ENCODE measurements at places on chromosomes 7 and 10.
A peak's percentile ranks its signal among the peaks of the same experiment; 100 is the strongest.

GRCh38 chr10:88981435-88981834 lies 9.2 kb upstream of the FAS start:
- H3K4me1 ChIP-seq = peaks cover 11% of the 10 kb centered on the region
- DNase-seq = no peak
- no peaks in the 10 kb centered on the region for H3K36me3 ChIP-seq
- no peak overlapping the region for H3K4me3 ChIP-seq
- H3K27me3 ChIP-seq = no peaks in the 10 kb centered on the region

DNA sequence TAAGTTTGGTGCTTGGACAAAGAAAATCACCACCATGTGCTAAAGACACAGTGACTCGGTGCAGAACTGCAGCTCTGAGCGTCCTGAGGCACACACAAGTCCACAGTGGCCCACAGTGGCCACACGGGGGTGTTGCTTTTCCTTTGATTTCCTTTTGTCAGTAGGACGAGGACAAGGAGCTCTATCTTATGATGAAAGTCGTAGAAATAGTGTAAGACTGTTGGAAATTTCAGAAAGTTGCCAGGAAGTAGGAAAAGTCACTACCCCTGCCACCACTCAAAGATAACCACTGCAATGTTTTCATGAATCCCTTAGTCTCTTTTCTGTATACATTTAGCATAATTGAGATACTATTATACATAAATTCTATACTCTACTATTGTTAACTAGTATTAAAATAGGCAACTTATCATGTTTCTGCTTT lies 146.0 kb downstream of the TNS3 start:
- no peaks in the 10 kb centered on the region for H3K4me1 ChIP-seq
- DNase-seq = no peak
- no peak overlapping the region for H3K27ac ChIP-seq
- no peaks in the 10 kb centered on the region for H3K36me3 ChIP-seq
- no peak overlapping the region for H3K4me3 ChIP-seq

DNA sequence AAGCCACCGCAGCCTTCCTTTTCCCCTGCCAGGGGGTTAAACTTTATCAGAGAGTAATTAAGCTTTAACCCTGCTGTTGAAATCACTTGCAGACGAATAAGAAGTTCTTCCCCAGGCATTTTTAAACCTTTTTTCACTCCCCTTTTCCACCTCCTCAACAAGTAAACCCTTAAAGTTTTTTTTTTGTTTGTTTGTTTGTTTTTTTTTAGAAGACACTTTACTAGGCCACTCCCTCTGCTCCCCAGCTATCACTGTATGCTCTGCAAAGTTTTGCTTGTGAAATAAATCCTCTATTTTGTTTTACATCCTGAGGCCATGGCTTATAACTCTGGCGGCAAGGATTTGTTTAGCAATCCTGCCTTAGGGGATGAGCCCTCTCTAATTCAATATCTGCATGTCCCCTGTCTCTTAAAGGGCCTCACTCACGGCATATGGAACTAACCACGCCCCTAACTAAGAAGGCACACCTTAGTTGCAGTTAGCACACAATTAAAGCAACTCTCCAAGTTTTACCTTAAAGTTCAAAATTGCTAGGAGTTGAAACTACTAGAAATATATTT lies 1354.7 kb upstream of the LRRTM3 start:
- H3K4me3 ChIP-seq = no peak overlapping the region
- H3K27ac ChIP-seq = no peak overlapping the region
- H3K36me3 ChIP-seq = no peaks in the 10 kb centered on the region
- H3K4me1 ChIP-seq = no peaks in the 10 kb centered on the region
- DNase-seq = no peak
- H3K27me3 ChIP-seq = peaks cover 2% of the 10 kb centered on the region

DNA sequence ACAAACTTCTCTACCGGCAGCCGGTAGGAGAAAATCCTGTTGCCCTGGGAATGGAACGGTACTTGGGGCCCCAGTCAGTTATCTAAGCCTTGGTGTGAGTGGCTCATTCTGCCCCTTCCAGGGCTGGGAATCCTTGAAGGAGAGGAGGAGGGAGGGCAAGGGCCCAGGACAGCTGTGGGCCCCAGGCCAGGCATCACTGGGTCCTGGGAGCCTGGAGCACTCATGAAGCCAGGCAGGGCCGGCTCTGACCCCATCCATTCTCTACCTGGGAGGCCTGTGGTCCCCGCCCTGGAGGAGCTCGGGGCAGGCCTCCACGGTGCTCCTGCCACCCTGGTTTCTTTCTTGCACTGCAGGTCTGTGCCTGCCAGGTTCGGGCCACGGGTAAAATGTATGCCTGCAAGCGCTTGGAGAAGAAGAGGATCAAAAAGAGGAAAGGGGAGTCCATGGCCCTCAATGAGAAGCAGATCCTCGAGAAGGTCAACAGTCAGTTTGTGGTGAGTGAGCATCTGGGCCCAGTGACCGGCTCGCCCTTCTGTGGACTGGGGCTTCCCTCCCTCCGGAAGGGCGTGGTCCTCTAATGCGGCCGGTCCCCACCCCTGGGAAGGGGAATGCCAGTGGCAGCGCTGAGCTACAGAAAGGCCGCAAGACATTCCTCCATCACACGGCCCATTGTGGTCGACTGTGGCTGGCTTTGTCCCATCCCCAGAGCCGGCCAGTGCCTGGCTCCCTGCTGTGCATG lies 111.3 kb downstream of the RGS10 start:
- no peak for DNase-seq
- H3K27ac ChIP-seq = no peak overlapping the region
- H3K27me3 ChIP-seq = no peaks in the 10 kb centered on the region
- H3K4me1 ChIP-seq = peaks cover 10% of the 10 kb centered on the region

- H3K27me3 ChIP-seq = no peaks in the 10 kb centered on the region
- DNase-seq = no peak
- H3K4me3 ChIP-seq = no peak overlapping the region
Observed at GRCh38 chr7:79055722-79056415, 397.6 kb downstream of the MAGI2 start.

GRCh38 chr10:106799776-106800175 lies 364.7 kb downstream of the SORCS1 start:
- no peaks in the 10 kb centered on the region for H3K27me3 ChIP-seq
- H3K4me3 ChIP-seq = no peak overlapping the region
- no peak overlapping the region for H3K27ac ChIP-seq
- no peaks in the 10 kb centered on the region for H3K36me3 ChIP-seq
- H3K4me1 ChIP-seq = no peaks in the 10 kb centered on the region

GRCh38 chr10:85961073-85961472 lies 405.5 kb downstream of the GRID1 start:
- peaks cover 4% of the 10 kb centered on the region for H3K36me3 ChIP-seq
- DNase-seq = no peak
- no peak overlapping the region for H3K27ac ChIP-seq
- H3K27me3 ChIP-seq = peaks cover 27% of the 10 kb centered on the region

DNA sequence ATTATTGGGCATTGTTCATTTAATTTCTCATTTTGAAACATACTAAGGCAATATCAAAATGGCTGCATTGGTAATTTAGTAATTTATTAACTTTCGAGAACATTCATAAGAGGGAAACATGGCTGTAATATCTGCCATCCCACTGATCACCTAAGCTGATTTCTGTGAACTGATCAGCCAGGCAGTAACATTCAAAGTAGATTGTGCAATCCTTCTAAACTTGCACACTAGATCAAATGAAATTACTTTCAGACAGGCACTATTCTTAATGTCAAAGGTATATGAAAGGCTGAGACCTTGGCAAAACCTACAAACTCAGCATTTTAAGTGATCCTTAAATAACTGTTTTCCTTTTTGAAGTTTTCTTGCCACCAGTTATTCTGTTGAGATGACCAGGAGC lies 290.7 kb downstream of the CACNA2D1 start:
- H3K27me3 ChIP-seq = no peaks in the 10 kb centered on the region
- no peak for DNase-seq
- H3K4me1 ChIP-seq = no peaks in the 10 kb centered on the region
- no peaks in the 10 kb centered on the region for H3K36me3 ChIP-seq

DNA sequence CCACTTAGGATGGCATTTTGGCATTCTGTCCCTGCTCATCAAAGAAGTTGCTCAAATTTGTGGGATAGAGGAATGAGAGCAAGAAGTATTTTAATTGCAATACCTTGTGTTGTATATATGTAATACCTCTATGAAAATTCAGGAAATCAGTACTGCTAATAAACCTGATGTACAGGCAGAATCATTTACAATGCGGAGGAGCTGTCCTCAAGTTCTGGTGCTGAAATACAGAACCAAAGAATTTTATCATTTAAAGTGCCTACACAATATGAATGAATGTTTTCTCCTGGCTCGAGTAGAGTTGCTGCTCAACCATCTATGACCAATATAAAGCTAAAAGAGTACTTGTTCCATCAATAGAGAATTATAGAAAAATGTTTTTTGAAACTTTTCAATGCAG lies 305.8 kb downstream of the PLXNA4 start:
- H3K27me3 ChIP-seq = peaks cover 3% of the 10 kb centered on the region
- no peak for DNase-seq
- no peaks in the 10 kb centered on the region for H3K36me3 ChIP-seq
- no peaks in the 10 kb centered on the region for H3K4me1 ChIP-seq

GRCh38 chr7:1662101-1662500 lies 8.0 kb upstream of the ELFN1 start:
- DNase-seq = no peak
- H3K4me3 ChIP-seq = no peak overlapping the region
- no peak overlapping the region for H3K27ac ChIP-seq
- no peaks in the 10 kb centered on the region for H3K36me3 ChIP-seq
- H3K4me1 ChIP-seq = peaks cover 1% of the 10 kb centered on the region
- H3K27me3 ChIP-seq = peaks cover 38% of the 10 kb centered on the region

- H3K4me1 ChIP-seq = no peaks in the 10 kb centered on the region
- no peak overlapping the region for H3K4me3 ChIP-seq
- H3K36me3 ChIP-seq = peaks cover 4% of the 10 kb centered on the region
- DNase-seq = no peak
- H3K27ac ChIP-seq = no peak overlapping the region
Observed at GRCh38 chr10:60270426-60270825, 119.2 kb downstream of the ANK3 start.

DNA sequence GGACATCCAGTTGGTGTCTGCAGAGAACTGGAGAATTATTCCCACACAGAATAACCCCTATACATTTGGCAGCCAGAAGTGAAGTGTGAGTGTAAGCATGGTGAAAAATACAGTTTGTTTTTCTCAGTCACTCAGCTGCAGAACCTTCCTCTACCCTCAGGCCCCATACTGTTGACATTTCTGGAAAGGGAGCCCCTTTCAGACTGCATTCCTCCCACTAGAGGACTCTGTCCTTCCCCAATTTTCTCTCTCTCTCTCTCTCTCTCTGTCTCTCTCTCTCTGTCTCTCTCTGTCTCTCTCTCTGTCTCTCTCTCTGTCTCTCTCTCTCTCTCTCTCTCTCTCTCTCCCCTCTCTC lies 86.8 kb upstream of the STEAP1B start:
- peak overlapping the region; percentile 21 for H3K27ac ChIP-seq
- peaks cover 38% of the 10 kb centered on the region for H3K4me1 ChIP-seq
- H3K36me3 ChIP-seq = peaks cover 1% of the 10 kb centered on the region
- peaks cover 39% of the 10 kb centered on the region for H3K27me3 ChIP-seq
- H3K4me3 ChIP-seq = no peak overlapping the region

DNA sequence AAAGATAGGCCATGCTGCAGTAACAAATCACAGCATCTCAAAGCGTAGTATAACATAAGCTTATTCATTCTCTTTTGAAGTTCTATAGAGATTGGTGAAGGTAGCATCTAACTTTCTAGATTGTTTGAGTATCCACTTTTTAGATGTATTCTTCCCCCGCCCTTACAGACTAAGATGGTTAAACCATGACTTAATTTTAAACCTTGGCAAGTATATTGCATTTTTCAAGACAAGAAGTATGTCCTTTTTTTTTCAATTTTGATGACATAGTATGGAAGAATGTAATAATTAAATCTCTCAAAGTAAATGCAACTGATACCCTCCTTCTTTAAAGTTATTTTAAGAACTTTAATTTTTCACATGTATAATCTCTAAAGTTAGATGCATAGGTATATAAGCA lies 190.0 kb downstream of the KCND2 start:
- no peaks in the 10 kb centered on the region for H3K27me3 ChIP-seq
- no peaks in the 10 kb centered on the region for H3K4me1 ChIP-seq
- no peak overlapping the region for H3K4me3 ChIP-seq
- DNase-seq = no peak
- H3K36me3 ChIP-seq = no peaks in the 10 kb centered on the region

- no peaks in the 10 kb centered on the region for H3K27me3 ChIP-seq
- peaks cover 45% of the 10 kb centered on the region for H3K4me1 ChIP-seq
- peak overlapping the region; percentile 99 for H3K27ac ChIP-seq
- H3K4me3 ChIP-seq = peak overlapping the region; percentile 99
Observed at GRCh38 chr10:102394801-102395399, 605 bp upstream of the NFKB2 start.

DNA sequence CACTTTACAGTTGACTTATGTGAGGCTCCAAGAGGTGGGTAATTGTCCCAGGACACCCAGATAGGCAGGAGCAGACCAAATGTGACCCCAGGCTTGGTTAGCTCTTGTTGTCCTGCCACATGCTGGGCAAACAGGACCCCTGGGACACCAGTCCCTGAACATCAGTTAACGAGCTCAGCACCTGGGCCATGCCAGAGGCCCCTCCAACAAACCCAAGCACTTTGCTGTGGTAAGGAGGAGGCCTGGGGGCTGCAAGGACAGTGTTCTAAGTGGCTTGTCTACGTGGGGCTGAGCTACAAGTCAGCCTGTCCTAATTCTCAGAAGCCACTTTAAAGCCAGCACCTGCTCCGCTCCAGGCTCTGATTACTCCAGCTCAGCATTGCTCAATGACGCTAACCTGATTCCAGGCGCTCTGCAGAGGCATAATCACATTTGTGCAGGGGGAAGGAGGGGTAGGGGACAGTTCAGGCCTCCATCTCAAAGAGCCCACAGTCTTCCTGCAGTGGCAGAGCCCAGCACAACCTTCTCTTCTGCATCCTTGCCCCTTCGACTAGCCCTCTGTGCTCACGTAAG lies 57.2 kb downstream of the DDC start:
- no peak overlapping the region for H3K4me3 ChIP-seq
- no peaks in the 10 kb centered on the region for H3K4me1 ChIP-seq
- peaks cover 3% of the 10 kb centered on the region for H3K27me3 ChIP-seq
- no peak for DNase-seq
- H3K36me3 ChIP-seq = no peaks in the 10 kb centered on the region

GRCh38 chr7:45885264-45885882 lies 2.9 kb upstream of the IGFBP1 start:
- no peak overlapping the region for H3K4me3 ChIP-seq
- H3K36me3 ChIP-seq = no peaks in the 10 kb centered on the region
- peaks cover 44% of the 10 kb centered on the region for H3K27me3 ChIP-seq
- no peak for DNase-seq
- H3K4me1 ChIP-seq = no peaks in the 10 kb centered on the region

- no peak for DNase-seq
- peaks cover 4% of the 10 kb centered on the region for H3K27me3 ChIP-seq
- no peaks in the 10 kb centered on the region for H3K36me3 ChIP-seq
- H3K4me1 ChIP-seq = no peaks in the 10 kb centered on the region
- H3K27ac ChIP-seq = no peak overlapping the region
Observed at GRCh38 chr10:97062046-97062445, 123.7 kb downstream of the SLIT1 start.

GRCh38 chr10:47339186-47339735 lies 8.9 kb upstream of the RBP3 start:
- no peaks in the 10 kb centered on the region for H3K36me3 ChIP-seq
- H3K27ac ChIP-seq = no peak overlapping the region
- H3K27me3 ChIP-seq = peaks cover 10% of the 10 kb centered on the region

GRCh38 chr7:128389618-128390329 lies 20.0 kb downstream of the IMPDH1 start:
- DNase-seq = no peak
- no peaks in the 10 kb centered on the region for H3K27me3 ChIP-seq
- H3K27ac ChIP-seq = no peak overlapping the region
- H3K4me3 ChIP-seq = no peak overlapping the region

GRCh38 chr10:69446650-69447151 lies 4.6 kb upstream of the TSPAN15 start:
- peaks cover 3% of the 10 kb centered on the region for H3K27me3 ChIP-seq
- H3K36me3 ChIP-seq = no peaks in the 10 kb centered on the region
- no peak overlapping the region for H3K4me3 ChIP-seq
- no peak overlapping the region for H3K27ac ChIP-seq
- no peak for DNase-seq
